ENCODE measurements at places on chromosomes 12 and 14.

GRCh38 chr14:103273145-103273744 lies 60.8 kb upstream of the EIF5 start:
- DNase-seq = no peak

DNA sequence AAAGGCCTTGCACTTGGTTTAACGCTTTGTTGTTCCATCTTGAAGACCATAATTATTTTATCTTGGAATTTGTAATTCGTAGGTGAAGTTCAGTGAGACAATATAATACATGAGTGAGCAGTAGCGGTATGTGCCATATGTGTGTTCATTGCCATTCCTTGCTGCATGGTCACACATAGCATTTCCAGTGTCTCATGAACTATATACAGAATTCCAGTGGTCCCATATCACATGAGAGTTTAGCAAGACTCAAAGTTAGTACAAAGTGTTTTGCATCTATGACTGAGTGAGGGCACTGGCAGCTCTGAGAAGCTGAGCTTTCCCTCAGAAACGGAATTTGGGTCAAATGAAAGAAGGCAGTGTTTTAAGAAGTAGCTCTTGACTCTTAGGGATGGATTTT lies 359.8 kb downstream of the FOXG1 start:
- peak; percentile 10 for DNase-seq

DNA sequence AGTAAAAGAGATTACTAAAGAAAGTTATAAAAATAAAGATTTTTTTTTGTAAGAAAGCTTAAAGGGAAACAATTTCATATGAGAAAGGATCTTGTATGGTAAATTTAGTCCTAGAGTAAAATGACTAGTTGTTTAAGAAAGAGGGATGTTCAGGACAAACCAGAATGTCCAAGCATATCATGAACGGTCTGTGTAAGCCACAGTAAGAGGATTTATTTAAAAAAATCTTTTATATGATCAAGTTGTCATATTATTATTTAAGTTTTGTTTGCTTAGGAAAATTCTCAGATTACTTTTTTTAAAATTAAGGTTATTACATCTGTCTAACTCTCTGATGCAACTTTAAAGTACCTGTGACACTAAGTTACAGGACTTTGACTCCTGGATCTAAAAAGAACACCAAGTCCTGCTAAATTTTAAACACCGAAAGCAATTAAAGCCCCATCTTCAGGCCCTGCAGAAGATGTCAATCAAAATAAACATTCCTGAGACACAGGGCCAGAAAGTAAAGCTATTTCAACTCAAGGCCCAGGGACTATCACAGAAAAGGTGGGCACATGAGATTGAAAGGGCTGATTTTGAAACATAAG lies 17.3 kb upstream of the CCDC196 start:
- no peak for DNase-seq

DNA sequence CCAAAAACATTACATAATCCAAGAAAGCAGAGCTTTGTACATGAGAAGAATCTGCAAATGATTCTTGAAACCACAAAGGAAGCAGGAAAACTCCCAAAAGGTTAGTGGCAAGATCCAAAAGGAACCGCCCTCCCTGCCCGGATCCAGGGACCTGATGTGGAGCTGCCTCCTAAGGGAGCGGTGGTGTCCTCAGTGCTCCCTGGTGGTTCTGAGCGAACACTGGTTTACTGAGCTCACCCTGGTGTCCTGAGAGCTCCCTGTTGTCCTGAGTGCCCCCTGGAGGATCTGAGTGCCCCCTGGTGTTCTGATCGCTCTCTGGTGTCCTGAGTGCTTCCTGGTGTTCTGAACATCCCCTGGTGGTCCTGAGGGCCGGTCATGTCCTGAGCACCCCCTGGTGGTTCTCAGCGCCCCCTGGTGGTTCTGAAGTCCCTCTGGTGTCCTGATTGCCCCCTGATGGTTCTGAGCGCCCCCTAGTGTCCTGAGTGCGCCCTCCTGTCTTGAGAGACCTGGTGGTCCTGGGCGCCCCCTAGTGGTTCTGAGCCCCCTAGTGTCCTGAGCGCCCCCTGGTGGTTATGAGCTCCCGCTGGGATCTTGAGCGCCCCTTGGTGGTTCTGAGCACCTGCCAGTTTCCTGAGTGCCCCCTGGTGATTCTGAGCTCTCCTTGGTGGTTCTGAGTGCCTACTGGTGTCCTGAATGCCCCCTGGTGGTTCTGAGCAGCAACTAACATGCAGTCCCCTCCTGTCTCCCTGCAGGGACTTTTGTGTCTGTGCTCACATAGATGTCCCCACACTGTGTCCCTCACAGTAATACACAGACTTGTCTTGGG lies 891.1 kb downstream of the TMEM121 start:
- DNase-seq = no peak

DNA sequence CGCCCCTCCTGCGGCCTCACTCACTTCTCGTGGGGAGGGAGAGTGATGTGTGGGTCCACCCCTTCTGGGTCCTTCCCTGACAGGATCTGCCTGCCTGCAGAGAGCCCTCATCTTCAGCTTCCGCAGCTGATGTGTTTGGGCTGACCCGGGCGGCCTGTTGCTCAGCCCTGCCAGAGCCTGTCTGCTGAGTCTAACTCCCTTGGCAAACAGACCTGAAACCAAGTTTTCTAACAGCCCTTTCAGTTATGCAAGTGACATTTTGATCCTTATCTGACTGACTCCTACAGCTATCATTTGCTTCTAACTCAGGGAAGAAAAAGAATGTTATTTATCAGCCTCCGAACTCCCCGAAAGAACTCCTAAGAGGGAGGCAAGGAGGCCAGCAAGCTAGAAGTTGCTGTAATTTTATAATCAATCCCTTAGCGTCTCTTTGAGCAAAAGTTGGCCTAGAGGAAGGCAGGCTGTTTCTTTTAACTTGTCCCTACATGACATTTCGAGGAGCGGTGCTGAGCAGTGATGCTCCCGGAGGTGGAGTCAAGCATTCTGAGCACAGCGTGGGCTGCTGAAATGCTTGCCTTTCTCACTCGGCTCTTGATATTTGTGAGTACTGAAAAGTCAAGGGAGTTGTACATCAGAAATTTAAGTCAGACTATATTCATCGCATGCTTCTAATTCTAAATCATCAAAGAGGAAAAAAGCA lies 31.5 kb upstream of the CACNA2D4 start:
- DNase-seq = peak; percentile 9

Measured in EH (cell line).